Ascending aorta (tissue), 2 donors: ENCODE measurements at places on chromosomes 7 and 10.

- DNase-seq = no peak
- no peaks in the 10 kb centered on the region for H3K36me3 ChIP-seq
- no peaks in the 10 kb centered on the region for H3K27me3 ChIP-seq
Observed at GRCh38 chr7:152641384-152641783, 34.6 kb downstream of the XRCC2 start.

- H3K4me3 ChIP-seq = no peak overlapping the region
- no peaks in the 10 kb centered on the region for H3K27me3 ChIP-seq
- no peaks in the 10 kb centered on the region for H3K4me1 ChIP-seq
- no peak for DNase-seq
- H3K36me3 ChIP-seq = no peaks in the 10 kb centered on the region
- H3K27ac ChIP-seq = no peak overlapping the region
Observed at GRCh38 chr7:81081616-81082015, 162.8 kb upstream of the SEMA3C start.

- H3K27ac ChIP-seq = peak overlapping the region; percentile 47
- H3K4me1 ChIP-seq = no peaks in the 10 kb centered on the region
- H3K36me3 ChIP-seq = no peaks in the 10 kb centered on the region
- no peaks in the 10 kb centered on the region for H3K27me3 ChIP-seq
- no peak for DNase-seq
- H3K4me3 ChIP-seq = no peak overlapping the region
Observed at GRCh38 chr10:3570855-3571266, 214.1 kb downstream of the KLF6 start.

- H3K4me3 ChIP-seq = peak overlapping the region; percentile 79
- peaks cover 13% of the 10 kb centered on the region for H3K4me1 ChIP-seq
- no peak for DNase-seq
- H3K27ac ChIP-seq = peak overlapping the region; percentile 97
Observed at GRCh38 chr10:3782146-3782450, 2.9 kb downstream of the KLF6 start.

- H3K27ac ChIP-seq = no peak overlapping the region
- DNase-seq = no peak
- H3K27me3 ChIP-seq = no peaks in the 10 kb centered on the region
- no peak overlapping the region for H3K4me3 ChIP-seq
- H3K4me1 ChIP-seq = no peaks in the 10 kb centered on the region
Observed at GRCh38 chr7:131325179-131325840, 2.4 kb upstream of the MKLN1 start.

- H3K27me3 ChIP-seq = no peaks in the 10 kb centered on the region
- H3K4me3 ChIP-seq = no peak overlapping the region
- no peak for DNase-seq
- no peaks in the 10 kb centered on the region for H3K36me3 ChIP-seq
- H3K4me1 ChIP-seq = no peaks in the 10 kb centered on the region
Observed at GRCh38 chr10:4006858-4007257, 221.8 kb upstream of the KLF6 start.

- H3K27ac ChIP-seq = no peak overlapping the region
- H3K27me3 ChIP-seq = no peaks in the 10 kb centered on the region
- H3K36me3 ChIP-seq = no peaks in the 10 kb centered on the region
- no peak overlapping the region for H3K4me3 ChIP-seq
- no peaks in the 10 kb centered on the region for H3K4me1 ChIP-seq
Observed at GRCh38 chr7:79093421-79093820, 360.0 kb downstream of the MAGI2 start.

DNA sequence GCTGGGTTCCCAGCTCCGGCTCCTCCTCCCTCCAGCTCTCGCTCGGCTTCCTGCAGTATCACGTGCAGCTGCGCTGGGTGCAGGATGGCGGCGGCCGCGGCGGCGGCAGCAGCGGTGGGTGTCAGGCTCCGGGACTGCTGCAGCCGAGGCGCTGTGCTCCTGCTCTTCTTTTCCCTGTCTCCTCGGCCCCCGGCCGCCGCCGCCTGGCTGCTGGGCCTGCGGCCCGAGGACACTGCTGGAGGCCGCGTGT is at the start of gene CNNM1:
TSS of gene CNNM1 (plus strand) at position 53 of the 250 bp plus-strand sequence. CDS start at position 85, 32 bp downstream.
- H3K36me3 ChIP-seq = no peaks in the 10 kb centered on the region
- no peak for DNase-seq
- H3K27ac ChIP-seq = no peak within 1 kb of the TSS
- H3K4me1 ChIP-seq = no peaks in the 10 kb centered on the region

DNA sequence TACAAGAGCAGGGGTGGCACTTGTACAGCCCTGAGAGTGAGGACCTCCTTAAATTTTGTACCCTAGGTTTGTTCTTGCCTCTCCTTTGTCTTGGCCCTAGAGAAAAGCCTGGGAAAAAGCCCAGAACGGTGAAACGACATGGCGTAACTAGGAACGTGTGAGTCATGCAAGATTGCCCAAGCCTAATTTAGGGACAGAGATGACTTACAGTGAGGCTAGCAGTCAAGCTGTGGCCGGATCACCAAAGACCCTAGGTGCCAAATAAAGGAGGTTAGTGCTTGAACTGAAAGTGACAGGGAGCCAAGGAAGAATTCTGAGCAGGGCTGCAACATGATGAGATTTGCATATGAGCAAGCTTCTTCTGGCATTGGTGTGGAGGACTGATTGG is 25.1 kb downstream of the TBXAS1 start:
- H3K36me3 ChIP-seq = no peaks in the 10 kb centered on the region
- H3K27me3 ChIP-seq = no peaks in the 10 kb centered on the region
- DNase-seq = peak; percentile 86
- no peak overlapping the region for H3K4me3 ChIP-seq
- H3K4me1 ChIP-seq = no peaks in the 10 kb centered on the region

- no peaks in the 10 kb centered on the region for H3K27me3 ChIP-seq
- H3K36me3 ChIP-seq = no peaks in the 10 kb centered on the region
- no peak overlapping the region for H3K27ac ChIP-seq
- no peak for DNase-seq
Observed at GRCh38 chr7:158206341-158206740, 381.3 kb downstream of the PTPRN2 start.

DNA sequence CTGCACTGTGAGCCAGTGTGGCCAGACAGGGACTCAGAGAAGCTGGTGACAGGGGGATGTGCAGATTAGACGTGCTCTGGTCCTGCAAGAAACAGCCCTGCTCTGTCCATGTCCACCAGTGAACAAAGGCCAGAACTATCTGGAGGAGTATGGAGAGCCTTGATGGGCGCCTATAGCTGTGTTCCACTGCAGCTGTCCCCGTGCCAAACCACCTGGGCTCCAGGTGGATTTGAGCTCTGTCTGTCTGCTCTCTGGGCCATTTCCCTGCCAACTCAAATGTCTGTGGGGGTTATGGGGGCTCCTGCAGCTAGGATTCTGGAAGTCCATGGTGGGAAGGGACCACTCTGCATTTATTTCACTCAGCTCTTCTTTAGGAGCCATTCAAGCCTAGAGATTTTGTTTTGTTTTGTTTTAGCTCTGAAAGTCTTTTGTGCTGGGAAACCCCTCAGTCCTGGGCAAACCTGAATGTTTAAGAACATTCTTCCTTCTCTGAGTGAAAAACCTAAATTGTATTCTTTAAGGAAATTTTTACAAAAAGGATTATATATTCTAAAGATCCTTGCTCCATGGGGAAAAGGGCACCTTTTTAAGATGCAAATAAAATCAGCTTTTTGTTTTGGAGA is 1039.5 kb upstream of the SORCS1 start:
- H3K36me3 ChIP-seq = no peaks in the 10 kb centered on the region
- no peak overlapping the region for H3K27ac ChIP-seq
- no peaks in the 10 kb centered on the region for H3K4me1 ChIP-seq
- H3K27me3 ChIP-seq = no peaks in the 10 kb centered on the region

DNA sequence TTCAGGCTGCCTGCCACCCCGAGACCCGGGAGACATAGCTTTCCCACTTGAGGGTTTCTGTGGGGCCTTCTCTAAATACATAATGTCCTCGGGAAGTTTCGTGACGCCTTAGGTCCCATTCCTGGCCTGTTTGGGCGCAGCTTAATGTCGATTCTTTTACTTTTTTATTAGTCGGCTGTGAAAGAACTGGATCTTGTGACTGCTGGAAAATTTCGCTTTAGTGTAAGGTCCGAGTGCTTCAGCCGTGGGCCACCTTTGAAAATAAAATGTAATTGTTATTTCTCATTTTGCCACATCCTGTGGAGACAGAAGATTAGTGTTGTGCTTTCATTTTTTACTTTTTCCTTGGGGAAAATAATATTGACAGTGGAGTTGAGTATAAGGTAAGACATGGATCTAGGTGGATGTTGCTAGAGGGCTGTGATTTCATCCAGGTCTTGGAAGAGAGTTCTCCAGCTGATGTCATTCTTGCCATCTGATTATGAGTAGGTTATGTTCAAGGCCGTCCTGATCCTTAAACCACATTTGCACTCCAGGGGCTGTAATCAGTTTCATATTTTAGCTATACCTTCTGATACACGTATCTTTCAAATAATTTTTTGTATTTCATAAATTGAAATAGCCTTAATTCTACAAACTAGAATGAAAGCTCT is 830 bp downstream of the RAB18 start:
- peaks cover 23% of the 10 kb centered on the region for H3K4me1 ChIP-seq
- H3K4me3 ChIP-seq = peak overlapping the region; percentile 73
- no peaks in the 10 kb centered on the region for H3K27me3 ChIP-seq
- H3K27ac ChIP-seq = peak overlapping the region; percentile 91
- no peak for DNase-seq
- no peaks in the 10 kb centered on the region for H3K36me3 ChIP-seq

- H3K4me1 ChIP-seq = no peaks in the 10 kb centered on the region
- H3K36me3 ChIP-seq = no peaks in the 10 kb centered on the region
- no peak overlapping the region for H3K27ac ChIP-seq
- no peaks in the 10 kb centered on the region for H3K27me3 ChIP-seq
- DNase-seq = no peak
Observed at GRCh38 chr10:10368951-10369576, 648.6 kb upstream of the CELF2 start.

- no peaks in the 10 kb centered on the region for H3K27me3 ChIP-seq
- DNase-seq = no peak
- no peaks in the 10 kb centered on the region for H3K36me3 ChIP-seq
Observed at GRCh38 chr10:26714415-26715136, 17.1 kb downstream of the PDSS1 start.

DNA sequence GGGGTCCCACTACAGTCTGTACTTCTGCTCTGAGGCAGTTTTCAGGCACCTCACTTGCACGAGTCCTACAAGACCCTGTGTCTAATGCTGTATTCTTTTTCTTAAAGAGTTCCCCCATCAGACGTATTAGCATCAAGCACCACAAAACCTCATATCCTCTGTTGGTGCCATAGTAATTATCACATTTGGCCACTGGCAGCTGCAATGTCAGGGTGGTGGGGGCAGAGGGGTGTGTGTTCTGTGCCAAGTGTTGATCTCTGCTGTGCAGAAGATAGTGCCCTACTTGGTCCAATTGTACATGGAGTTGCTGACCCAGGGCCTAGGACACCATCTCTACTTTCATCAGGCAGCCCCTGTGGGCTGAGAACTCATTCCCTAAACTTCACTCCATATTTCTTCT is 20.0 kb upstream of the JAZF1 start:
- no peaks in the 10 kb centered on the region for H3K36me3 ChIP-seq
- no peaks in the 10 kb centered on the region for H3K4me1 ChIP-seq
- no peak overlapping the region for H3K27ac ChIP-seq
- H3K4me3 ChIP-seq = no peak overlapping the region

DNA sequence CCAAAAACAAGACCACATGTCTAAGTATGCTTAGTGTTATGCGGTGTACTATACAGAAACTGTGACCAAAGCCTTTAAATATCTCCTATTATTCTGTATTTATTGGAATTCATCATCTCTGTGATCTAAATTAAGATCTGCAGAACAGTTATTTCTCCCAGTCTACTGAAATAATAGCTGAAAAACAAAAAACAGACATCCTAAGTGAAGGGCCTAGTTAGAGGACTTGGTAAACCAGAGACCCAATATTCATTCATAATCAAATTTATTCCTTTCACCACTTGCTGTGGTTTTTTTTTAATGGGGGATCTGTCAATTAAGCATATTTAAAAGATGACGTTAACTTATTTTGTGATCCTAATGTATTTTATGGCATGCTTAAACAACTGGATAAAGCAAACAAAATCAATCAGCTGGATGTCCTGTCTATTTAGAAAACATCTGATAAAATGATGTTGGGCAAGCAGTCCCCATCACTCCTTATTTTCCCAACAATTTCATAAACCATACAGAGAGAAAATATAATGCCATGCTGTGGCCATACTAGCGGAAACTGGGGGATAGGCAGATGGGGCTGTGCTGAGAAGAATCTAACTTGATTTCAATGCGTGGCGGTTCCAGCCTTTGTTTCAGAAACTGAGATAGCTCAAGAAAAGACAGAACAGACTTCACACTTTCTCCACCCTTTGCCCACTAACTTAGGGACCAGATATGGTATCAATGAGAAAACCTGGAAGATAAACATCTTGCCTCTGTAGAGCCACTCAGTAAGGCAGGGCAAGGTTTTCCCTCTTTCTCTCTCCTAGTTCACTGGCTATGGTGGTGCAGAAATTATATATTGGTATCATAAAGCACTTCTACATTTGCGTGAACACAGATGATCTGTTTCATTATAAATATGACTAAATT is 32.9 kb downstream of the ICA1 start:
- no peaks in the 10 kb centered on the region for H3K27me3 ChIP-seq
- no peak overlapping the region for H3K4me3 ChIP-seq
- no peaks in the 10 kb centered on the region for H3K4me1 ChIP-seq
- H3K36me3 ChIP-seq = no peaks in the 10 kb centered on the region

GRCh38 chr7:37323966-37324365 is 124.7 kb downstream of the ELMO1 start:
- H3K27me3 ChIP-seq = no peaks in the 10 kb centered on the region
- H3K4me3 ChIP-seq = no peak overlapping the region
- no peak overlapping the region for H3K27ac ChIP-seq
- H3K36me3 ChIP-seq = no peaks in the 10 kb centered on the region
- H3K4me1 ChIP-seq = no peaks in the 10 kb centered on the region

DNA sequence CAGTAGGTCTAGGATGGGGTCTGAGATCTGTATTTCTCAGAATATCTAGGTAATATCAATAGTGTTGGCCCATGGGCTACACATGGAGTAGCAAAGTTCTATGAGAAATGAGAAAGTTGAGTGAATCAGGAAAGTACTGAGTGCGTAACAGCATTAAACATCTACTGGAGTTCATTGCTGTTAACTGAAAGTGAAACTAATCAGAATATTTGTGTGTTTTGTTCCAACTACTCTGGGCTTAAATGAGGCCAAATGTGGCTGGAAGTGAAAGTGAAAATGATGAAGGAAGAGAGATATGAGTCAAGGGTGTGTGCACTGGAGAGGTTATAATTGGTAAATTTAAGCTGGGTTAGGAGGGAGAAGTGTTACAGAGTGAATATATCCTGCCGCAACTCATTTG is 46.5 kb downstream of the TMEM106B start:
- no peak overlapping the region for H3K27ac ChIP-seq
- H3K27me3 ChIP-seq = no peaks in the 10 kb centered on the region
- no peaks in the 10 kb centered on the region for H3K36me3 ChIP-seq
- H3K4me1 ChIP-seq = no peaks in the 10 kb centered on the region
- H3K4me3 ChIP-seq = no peak overlapping the region
